AG04450 (cell line): ENCODE measurements at places on chromosomes 11 and 22.

- no peak for DNase-seq
These were observed 191.9 kb downstream of the EFCAB6 start for GRCh38 chr22:43620197-43620596.

DNA sequence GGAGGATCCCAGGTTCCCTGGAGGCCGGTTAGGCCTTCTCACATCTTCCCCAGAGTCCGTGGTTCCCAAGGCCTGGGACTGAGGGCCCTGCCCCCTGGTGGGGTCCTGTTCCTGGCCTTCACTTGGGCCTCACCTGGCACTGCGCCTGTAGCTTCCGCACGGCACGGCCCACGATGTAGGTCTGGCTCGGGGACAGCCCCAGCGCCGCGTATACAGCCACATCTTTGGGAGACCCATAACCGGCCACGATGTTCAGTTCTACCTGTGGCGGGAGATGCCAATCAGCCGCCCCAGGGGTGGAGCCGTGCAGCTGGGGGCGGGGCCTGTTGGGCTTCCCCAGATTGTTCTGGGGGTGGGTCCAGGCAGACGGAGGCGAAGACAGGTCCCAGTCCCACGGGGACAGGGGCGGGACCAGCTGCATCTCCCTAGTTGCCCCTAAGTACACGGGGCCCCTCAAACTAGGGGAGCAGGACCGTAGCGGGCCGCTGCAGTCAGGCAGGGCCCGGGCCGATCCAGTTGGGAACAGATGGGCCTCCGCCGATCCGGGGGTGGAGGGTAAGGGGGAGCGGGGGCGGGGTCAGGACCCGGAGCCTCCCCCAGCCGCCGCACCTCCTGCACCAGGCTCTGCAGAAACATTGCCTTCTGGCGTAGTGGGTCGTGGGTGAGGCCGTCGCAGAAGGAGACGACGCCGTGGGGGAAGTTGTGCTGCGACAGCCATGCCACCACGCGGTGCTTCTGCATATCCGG is 10.1 kb downstream of the AIP start:
- DNase-seq: no peak

- no peak for DNase-seq
These were observed 71.4 kb downstream of the EFCAB6 start for GRCh38 chr22:43740587-43741270.

- DNase-seq: no peak
These were observed 11.0 kb upstream of the CERK start for GRCh38 chr22:46748908-46749675.

- no peak for DNase-seq
These were observed 36.9 kb downstream of the NXPE1 start for GRCh38 chr11:114522818-114523217.

DNA sequence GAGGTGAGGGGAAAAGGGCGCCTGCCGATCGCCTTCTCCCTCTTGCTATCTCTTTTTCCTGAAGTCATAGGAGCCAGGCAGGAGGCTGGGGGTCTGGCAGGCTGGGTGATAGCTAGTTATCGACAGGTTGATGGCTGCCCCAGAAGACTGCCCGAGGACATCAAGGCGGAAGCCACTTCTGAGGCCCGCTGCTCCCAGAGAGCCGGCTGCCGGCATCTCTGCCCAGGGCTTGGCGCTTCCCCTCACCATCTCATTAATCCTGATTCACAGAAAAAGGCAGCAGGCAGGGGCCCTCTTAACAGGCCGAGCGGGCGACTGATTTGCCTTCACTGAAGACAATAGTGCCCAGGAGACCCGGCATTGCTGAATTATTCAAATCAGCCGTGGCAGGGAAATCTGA is 124.2 kb downstream of the MIAT start:
- DNase-seq: no peak
